ENCODE measurements at places on chromosomes 4 and X.

GRCh38 chr4:83362492-83363329 is 28.1 kb upstream of the HPSE start:
- peak; percentile 63 for DNase-seq

DNA sequence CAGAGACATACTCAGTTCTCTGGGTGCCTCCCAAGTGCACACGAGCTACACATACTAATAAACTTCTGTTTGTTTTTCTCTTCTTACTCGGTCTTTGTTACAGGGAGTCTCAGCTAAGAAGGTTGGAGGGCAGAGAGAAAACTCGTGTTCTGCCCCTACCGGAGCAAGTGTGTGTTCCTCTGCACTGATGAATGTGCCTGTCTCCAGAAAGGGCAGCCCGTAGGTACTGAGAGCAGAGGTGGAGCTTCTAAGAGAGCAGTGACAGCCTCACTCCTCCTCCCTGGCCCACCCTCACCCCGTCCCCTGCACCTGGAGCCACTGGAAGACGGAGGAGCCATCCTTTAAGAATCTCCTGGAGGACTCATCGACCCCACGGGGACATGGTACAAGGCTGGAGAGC is 67.6 kb downstream of the MTNR1A start:
- DNase-seq = no peak

- DNase-seq = no peak
These were observed 730.8 kb downstream of the IL1RAPL1 start for GRCh38 chrX:29318012-29318411.

DNA sequence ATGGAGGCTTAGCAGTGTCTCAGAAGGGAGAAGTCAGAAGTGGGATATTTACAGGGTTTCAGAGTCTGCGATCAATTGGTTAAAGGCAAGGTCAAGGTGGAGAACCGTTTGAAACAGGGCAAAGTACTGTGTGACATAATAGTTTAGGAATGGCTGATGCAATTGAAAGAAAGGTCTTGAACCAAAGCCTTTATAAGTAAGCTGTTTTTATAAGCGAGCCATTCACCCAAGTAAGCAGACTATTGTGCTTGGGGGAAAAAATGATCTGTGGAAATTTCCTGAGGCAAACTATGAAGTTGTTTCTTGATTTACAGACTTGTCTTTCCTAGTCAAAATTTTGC is 327.3 kb downstream of the CAMK2D start:
- no peak for DNase-seq

- no peak for DNase-seq
These were observed 199.8 kb upstream of the WDFY3 start for GRCh38 chr4:85166318-85166717.

DNA sequence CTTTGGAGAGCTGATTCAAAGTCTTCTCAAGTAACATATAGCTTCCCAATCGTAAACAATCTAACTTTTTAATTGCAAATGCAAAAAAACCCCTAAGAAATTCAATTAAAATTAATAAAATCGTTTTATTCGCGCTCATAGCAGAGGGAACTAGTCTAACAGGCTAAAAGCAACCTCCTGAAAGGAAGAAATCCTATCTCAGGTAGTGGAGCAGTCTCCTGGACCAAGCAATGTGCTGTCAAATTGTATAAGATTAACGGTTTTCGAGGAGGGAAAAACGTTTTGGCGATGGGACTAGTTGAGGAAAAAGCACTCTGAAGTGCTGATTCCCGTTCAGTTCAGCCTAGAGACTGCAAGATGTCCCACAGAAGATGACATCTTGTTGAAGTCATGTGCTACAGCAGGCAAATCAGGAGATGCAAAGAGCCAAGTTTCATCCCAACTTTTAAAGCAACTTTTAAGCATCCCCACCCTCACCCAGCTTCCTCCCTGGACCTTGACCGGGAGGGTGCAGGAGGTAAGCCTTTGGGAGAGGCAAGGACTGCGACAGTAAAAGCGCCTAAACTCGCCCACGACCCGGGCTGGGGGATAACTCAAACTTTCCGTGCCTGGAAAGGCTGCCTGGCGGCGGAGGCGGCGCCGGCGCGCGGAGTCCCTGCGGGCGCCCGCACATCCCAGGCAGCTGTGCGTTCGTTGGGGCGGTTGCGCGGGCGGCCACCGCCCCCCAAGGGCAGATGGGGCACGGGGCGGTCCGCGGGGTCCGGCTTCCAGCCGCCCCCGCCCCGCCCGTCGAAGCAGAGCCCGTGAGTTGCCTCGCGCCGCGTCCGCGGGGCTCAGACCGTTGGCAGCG is 784 bp downstream of the MAP7D3 start:
- peak; percentile 31 for DNase-seq

GRCh38 chrX:8844157-8844556 is 43.0 kb upstream of the FAM9A start:
- no peak for DNase-seq

GRCh38 chrX:80747832-80748231 is 61.8 kb downstream of the BRWD3 start:
- DNase-seq = no peak

DNA sequence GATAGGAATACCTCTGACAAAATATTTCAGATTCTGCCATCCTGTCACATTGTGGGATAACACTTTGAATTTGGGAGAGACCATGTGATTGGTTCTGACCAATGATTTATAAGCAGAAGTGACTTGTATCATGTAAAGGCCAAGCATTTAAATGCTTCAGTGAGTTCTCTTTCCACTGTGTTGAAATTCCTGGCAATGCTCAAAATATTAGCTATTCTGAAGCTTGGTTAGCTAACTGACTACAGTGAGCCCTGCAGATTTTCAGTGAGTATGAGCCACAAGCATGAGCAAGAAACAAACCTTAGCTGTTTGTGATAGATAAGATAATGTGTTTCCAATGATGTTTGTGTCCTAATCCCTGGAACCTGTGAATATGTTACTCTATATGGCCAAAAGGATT is 562.8 kb upstream of the AADAT start:
- no peak for DNase-seq

DNA sequence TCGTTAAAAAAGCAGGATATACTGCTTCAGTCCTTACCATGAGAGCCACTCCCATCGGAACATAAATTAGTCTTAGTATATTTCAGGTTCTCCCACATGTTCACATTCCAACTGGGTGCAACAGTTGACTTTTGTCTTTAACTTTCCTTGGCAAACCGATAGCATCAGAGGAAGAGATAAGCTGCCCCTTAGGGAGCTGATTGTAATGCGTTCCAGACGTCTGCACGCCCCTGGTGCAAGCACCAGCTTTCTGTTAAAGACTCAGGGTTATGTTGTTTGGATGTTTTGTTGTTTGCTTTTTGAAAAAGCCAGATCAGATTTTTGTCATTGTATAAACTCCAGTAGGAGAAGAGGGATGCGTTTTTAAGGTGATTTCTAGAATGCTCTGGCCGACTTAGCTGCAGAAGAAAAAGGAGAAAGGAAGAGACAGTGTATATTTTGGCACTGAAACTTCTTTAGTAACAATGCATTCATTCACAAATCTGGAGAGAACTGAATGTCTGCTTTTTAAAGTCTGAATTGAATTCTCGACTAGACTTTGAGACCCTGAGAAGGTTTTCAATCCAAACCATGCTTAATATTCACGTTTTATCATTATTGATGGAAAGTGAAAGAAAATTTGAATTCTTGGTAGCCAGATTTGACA is 160.9 kb downstream of the CBR4 start:
- DNase-seq = no peak

DNA sequence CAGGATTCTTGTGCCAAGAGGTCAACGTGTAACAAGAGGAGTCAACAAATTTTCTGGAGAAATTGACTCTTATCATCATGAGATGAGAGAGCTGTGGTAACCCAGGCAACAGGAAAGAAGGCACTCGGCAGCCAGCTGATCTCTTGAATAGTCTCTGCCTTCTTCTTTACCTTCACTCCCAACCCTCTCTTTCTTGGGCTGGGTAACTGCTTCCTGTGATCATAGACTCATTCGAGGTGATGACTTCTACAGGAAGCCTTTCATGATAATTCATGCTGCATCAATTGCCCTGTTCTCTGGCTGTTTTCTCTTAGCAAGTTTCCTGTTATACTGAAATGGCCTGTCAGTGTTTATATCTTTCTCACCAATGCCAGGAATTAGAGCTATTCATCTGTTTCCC is 70.8 kb upstream of the FSTL5 start:
- DNase-seq = no peak

DNA sequence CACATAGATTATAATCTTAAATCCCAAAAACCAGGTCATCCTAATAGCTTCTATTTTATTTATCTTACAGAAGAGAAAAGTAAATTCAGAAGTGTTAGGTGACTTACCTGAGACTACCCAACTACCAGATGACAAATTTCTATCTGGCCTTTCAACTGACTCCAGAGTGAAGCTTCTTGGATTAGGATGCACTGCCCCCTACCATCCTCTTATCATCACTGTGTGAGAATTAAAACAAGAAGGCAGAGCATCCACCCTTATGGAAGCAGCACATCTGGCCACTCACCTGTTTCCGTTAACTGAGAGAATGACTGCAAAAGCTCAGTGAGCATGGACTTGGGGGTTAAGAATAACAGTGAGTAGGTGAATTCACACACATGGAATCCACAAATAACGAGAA is 502.6 kb upstream of the TECRL start:
- DNase-seq = no peak

DNA sequence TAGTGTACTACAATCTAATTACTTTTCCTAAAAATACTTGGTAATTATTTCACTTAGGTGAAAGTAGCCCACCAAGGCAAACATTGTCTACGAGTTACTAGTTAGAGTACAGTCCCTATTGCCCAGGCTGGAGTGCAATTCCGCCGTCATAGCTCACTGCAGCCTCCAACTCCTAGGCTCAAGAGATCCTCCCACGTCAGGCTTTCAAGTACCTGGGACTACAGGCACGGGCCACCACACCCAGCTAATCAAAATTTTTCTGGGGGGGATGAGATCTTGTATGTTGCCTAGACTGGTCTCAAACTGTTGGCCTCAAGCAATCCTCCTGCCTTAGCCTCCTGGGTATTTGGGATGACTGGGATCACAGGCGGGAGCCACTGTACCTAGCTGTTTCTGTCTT is 21.9 kb downstream of the FAM193A start:
- DNase-seq = no peak

DNA sequence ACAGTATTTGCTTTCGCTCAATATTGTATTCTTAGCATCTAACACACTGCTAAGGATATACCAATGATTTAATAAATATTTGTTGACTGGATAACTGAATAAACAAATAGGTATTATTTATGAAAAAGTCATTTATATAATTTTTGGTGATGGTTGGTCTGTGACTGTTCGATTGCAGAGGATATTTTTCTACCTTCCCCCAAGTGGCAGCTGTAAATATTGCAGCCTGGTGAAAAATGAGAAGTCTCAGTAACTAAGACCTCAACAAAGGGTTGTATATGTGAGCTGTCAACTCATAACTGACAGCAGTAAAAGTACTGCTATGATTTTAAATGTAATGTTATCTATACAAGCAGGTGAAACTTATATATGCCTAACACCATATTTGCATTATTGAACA is 36.0 kb downstream of the HTR2C start:
- DNase-seq = no peak

DNA sequence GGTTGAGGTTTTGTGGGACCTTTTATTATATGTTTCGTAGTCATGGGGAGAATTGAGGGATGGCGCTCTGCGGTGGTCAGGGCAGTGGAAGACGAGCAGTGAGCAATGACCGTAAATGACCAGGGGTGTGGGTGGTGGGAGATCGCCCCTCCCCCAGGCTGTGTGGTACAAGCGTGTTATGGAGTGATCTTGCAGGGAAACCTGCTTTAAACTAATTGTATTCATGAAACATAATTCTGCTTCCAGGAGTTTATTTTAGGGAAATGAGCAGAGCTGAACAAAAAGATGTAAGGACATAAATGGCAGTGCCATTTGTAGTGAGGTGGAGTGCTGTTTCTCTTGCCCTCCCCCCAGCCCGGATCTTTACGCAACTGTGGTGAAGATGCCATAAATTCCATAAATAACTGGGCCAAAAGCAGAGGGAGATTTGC is 20.2 kb downstream of the GYG2 start:
- no peak for DNase-seq

DNA sequence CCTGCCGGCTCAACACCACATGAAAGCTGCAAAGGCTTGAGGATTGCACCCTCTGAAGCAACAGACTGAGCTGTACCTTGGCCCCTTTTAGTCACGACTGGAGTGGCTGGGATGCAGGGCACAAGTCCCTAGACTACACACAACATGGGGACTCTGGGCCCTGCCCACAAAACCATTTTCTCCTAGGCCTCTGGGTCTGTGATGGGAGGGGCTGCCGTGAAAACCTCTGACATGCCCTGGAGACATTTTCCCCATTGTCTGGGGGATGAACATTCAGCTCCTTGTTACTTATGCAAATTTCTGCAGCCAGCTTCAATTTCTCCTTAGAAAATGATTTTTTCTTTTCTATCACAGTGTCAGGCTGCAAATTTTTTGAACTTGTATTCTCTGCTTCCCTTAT is 123.5 kb upstream of the SMARCAD1 start:
- DNase-seq = no peak

GRCh38 chr4:104064646-104065577 is 345.1 kb upstream of the TACR3 start:
- DNase-seq = peak; percentile 14

GRCh38 chr4:22483551-22483981 is 32.3 kb downstream of the ADGRA3 start:
- DNase-seq = no peak

GRCh38 chr4:16122784-16123183 is 39.0 kb upstream of the PROM1 start:
- DNase-seq = no peak

DNA sequence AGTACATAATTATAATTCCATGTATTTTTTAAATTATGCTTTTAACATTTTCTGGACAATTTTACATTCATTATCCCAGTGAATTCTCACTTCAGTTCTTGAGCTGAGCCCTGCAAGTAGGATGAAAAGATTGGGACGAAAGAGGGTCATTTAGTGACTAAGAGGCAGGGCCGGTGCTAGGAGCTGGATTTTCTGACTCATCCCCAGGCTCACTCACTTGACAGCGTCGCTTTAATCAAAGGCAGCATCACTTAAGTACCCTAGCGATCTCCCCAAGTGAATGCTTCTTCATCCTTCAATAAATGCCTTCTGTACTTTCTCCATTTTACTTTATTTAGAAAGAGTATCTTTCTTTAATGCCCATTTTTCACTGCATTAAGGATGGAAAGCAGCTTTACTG is 263.6 kb downstream of the HS3ST1 start:
- no peak for DNase-seq

DNA sequence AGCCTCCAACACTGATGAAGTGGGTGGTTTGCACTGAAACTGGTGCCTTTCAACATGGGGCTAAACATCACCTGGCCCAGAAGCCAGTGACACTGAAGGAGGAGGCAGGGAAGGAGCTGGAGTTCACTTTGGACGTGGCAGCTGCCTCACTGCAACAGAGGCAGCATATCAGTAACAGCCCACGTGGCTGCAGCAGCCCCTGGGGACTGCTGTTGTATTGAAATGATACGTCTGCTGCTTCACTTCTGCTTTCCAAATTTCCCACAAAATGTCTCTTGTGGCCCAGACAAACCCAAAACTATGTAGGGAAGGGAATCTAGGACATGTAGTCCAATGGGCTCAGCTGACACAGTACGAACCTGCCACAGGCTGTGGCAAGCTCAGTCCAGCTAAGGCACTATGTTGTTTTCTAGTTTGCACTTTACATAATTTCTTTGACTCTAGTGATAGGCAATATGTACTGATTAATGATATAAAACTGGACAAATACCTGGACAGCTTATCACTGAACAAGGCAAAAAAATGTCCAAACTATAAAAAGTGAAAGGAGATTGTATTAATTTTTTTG is 84.7 kb upstream of the RAPGEF2 start:
- DNase-seq = peak; percentile 44

GRCh38 chr4:126386512-126386911 is 1071.8 kb downstream of the FAT4 start:
- no peak for DNase-seq

Measured in OCI-LY7 (cell line).